ENCODE measurements at places on chromosomes 11 and 22.

DNA sequence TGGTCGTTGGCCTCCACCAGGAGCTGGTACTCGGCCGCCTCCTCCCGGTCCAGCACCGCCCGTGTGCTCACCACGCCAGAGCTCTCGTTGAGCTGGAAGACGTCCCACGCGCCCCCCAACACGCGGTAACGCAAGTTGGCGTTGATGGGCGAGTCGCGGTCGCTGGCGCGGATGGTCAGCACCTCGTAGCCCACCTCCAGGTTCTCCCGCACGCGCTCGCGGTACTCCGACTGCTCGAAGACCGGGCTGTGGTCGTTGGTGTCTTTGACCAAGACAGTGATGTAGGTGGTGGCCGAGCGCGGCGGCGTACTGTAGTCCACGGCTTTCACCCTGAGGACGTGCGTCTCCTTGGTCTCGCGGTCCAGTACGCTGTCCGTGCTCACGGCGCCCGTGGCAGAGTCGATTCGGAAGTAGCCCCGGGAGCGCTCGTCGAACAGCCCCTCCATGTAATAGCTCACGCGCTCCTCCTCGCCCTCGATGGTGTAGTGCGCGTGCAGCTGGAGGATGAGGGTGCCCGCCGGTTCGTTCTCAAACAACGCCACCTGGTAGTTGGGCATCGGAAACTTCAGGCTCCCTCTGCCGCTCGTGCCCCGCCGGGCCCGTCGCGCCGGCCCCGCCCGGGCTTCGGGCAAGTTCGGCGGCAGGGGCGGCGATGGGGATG, 1.4 kb downstream of the CELSR1 start:
- DNase-seq = no peak

DNA sequence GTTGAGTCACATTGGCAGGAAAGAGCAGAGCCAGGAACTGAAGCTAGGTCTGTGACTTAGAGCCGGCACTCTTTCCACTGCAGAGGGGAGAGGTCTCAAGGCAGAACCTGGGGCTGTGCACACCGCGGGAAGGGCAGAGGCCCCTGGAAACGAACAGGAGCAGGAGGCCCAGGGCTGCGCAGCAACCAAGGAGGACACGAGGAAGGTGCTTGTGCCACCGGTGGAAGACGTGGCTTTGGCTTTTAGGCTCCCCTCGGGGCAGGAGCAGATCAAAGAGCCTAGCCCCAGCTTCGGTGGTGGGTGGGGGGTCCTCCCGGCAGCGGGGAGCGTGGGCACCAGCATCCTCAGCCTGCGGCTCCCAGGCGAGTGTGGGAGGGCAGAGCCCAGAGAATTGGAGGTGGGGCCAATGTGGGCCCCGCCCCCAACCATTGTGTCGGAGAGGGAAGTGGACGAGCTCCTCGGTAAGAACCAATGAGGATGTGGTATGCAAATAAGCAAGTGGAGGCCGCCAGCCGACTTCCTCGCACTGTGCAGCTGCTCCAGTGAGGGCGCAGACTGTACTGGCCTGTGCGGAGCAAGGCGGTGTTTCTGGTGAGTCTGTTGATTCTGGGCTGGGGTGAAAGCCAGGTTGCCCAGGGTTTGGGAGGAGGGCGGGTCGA, at the start of gene CCDC116:
CCDC116 (plus strand) TSS at position 524 of the 659 bp plus-strand sequence. CDS start 422 bp downstream, outside the sequence.
- no peak for DNase-seq

- DNase-seq = no peak
Observed at GRCh38 chr11:9651899-9652748, 11.8 kb upstream of the SWAP70 start.

GRCh38 chr22:39999144-39999757, 4.5 kb downstream of the FAM83F start:
- DNase-seq = peak; percentile 82

DNA sequence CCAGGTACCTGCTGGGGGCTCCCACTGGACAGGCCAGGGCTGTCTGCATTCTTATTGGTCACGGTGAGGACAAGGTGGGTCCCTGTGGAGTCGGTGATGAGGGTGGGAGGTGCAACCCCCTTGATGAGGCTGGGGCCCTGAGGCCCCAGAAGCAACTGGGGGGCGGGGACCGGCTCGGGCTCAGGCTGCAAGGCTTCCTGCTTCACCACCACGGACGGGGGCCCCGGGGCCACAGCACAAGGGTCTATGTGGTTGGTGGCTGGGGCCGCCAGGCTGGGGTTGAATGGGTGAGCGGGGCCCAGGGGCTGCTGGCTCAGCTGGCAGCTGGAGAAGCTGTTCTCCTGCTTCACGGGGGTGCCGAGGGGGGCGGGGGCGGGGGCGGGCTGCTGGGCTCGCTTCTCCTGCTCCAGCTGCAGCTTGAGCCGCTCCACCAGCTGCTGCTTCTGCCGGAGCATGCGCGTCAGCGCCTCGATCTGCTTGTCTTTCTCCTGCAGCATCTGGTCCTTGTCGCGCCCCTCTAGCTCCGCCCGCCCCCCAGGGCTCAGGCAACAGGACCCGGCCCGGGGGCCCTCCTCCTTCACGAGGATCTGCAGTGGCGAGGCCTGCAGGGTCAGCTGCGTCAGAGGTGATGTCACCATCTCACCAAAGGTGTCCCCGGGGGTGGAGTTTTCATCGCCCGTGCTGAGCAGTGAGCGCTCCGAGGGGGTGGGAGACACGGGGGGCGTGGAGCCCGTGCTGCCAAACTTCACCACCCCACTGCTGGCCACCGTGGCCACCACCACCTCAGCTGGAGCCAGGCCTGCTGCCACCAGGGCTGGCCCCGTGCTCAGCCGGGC, 48.2 kb downstream of the SGSM3 start:
- DNase-seq = no peak

GRCh38 chr22:29799217-29799680, 32.1 kb downstream of the UQCR10 start:
- DNase-seq = peak; percentile 51

- no peak for DNase-seq
Observed at GRCh38 chr11:92198268-92198667, 26.4 kb upstream of the FAT3 start.

DNA sequence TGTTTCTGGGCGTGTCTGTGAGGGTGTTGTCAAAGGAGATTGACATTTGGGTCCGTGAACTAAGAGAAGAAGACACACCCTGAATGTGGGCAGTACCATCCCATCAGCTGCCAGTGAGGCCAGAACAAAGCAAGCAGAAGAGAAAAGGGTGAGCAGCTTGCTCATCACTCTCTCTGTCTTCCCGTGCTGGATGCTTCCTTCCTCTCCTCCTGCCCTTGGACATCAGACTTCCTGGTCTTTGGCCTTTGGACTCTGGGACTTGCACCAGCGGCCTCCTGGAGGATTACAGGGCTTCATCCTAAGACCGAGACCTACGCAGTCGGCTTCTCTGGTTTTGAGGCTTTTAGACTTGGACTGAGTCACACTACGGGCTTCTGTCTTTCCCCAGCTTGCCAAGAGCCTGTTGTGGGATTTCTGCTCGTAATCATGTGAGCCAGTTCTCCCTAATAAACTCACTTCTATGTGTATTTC, 18.8 kb downstream of the APOL2 start:
- DNase-seq = no peak

DNA sequence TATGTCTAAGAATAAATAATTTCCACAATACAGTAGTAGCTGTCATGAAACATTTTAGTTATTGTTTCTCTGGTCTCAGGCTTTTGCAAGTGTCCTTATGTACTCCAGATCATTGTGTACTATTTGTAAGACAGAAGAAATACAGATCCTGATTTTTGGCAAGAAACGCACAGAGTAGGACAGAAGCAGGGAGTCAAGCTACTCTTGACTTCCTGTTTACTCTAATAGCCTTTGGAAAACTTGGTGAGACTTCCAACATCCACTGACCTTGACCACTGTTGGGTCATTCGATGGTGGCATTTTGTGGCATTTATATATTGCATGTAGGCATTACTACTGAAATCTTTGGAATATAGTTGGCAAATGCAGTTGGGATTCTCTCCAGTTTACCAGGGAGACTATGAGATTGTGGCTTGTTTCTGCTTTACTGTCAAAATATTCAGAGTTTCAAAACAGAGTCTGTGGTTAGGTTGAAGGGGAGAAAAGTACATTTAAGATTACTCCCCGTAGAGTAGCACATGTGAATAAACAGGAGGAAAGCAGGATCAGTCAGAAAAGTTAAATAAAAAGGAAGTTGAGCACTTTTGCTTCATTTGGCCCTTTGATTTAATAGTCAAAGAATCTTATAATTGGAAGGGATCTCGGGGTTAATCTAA, 726.1 kb upstream of the CCDC90B start:
- no peak for DNase-seq

GRCh38 chr11:103488579-103488978, 379.4 kb downstream of the DYNC2H1 start:
- DNase-seq = no peak

- no peak for DNase-seq
Observed at GRCh38 chr22:28015676-28016601, 96.9 kb upstream of the PITPNB start.

DNA sequence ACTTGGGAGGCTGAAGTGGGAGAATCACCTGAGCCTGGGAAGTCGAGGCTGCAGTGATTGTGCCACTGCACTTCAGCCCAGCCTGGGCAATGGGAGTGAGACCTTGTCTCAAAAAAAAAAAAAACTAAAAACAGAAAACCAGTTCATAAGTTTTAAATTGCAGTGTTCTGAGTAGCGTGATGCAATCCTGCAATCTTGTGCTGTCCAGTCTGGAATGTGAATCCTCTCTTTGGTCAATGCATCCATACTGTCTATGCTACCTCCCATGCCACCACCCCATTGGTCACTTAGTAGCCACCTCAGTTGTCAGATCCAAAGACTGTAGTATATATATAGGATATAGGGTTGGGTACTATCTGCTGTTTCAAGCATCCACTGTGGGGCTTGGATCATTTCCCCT, 11.1 kb downstream of the YAP1 start:
- DNase-seq = no peak

DNA sequence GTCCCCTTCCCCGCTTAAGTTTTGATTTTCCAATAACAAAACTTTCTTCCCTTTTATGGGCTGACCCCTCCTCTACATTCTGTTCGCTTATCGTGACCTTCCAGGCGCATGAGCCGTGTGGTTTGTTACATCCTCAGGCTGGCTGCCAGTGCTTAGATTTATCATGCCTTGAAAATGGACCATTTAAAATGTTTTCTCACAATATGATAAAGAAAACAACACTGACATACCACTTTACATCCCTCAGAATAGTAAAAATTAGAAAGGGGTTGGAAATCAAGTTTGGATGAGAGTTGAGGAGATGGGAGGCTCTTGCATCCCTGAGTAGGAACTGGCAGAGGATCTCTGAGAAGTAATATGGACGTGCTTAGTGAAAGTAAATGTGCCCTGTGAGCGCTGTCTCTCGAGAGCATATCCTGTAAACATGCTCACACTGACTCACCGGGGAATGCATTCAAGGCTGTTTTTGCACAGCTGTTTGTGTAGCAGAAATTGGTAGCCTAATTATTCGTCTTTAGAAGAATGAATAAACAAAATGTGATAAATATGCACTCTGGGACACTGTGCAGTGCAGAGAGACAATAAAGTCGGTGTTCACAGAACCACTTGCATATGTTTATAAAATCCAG, 17.1 kb upstream of the TOLLIP start:
- DNase-seq = no peak

DNA sequence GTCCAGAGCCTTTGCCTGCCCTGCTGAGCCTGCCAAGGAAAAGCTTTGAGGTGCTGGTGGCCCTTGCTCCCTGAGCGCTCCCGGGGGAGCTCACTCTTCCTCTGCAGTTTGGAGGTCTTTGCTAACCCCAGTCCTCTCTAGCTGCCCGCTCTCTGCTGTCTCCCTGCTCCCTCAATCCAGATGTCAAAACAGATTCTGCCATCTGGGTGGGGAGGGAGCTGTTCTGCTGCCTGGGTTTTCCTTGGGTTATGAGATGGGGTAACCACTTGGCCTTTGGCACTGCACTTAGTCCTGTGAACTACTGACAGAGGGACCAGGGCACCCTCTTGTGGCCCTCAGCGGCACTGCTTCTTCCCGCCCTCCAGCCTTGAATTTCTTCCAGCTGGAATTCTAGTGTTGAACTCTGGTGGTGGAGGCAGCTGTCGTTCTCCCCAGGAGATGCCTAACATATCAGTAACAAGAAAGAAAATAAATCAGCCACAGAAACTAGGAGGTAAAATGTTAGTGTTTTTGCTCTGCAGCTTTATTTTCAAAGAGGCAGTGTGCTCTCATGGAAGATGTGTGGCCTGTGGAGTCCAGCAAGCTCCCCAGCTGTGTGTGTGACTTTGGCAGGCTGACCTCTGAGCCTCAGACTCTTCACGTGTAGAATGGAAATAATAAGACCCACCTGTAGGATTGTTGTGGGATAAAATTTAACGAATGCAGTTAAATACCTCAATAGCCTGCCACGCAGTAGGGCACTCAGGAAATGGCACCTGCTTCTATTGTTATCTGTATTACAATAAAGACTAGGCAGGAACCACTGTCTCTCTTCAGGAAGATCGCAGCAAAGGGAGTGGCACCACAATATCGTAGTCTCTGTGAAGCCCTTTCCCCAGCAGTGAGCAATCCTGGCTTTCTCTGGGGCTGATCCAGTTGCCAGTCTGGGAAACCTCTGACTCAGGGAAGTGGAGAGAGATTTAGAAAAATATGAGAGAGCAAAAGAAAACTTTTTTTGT, 23.4 kb downstream of the ARFGAP2 start:
- peak; percentile 81 for DNase-seq

- DNase-seq = no peak
Observed at GRCh38 chr22:49104434-49104833, 723.2 kb downstream of the BRD1 start.

DNA sequence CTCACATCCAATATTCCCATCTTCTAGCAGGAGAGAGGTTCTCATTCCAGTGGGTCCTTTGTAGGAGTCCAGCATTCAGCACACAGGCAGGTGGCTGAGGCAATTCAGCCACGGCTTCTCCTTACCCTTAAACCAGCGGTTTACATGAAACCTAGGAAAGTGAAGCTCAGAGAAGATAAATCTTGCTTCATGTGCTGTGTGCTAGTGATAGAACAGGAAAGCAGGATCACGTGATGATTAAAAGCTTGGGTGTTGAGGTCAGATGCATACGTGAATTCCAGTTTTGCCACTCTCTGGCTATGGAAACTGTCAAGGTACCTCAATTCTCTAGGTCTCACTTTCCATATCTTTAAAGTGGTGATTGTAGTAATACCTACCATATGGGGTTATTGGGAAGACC, 331.6 kb downstream of the INSC start:
- no peak for DNase-seq

- DNase-seq = no peak
Observed at GRCh38 chr11:104531894-104532293, 366.4 kb downstream of the CASP12 start.

DNA sequence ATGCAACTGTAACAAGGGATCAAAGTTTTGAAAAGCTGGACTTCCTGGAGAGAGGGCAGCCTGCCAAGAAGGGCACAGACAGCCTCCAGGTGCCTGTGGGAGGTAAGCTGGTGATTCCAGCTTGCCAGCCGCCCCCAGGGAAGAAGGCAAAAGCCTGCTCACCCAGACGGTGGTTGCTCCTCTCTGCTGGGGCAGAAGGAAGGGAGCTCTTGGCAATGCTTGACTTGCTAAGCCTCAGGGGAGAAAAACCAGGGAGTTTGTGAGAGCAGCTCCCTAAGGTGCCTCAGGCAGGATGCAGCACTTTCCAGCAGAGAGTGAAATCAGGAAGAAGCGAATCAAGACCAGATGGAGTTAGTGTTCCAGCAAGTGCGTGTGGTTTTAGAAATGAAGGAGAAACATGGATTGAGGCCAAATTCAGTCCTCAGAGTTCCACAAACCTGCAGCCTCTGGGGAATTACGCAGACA, 553.6 kb downstream of the BUD13 start:
- DNase-seq = no peak

GRCh38 chr11:14094481-14095037, 132.0 kb downstream of the SPON1 start:
- DNase-seq = no peak

- no peak for DNase-seq
Observed at GRCh38 chr11:4496557-4497248, 14.3 kb downstream of the OR52K1 start.

GRCh38 chr11:133957900-133958299, 1.1 kb upstream of the IGSF9B start:
- no peak for DNase-seq

Measured in HuH-7.5 (cell line).